Activated naive CD8-positive, alpha-beta T cell treated with anti-CD3 and anti-CD28 coated beads, Interleukin-2, amount 50 U/mL, for 24 hours (primary cell): ENCODE measurements at places on chromosomes 4 and X.
A peak's percentile ranks its signal among the peaks of the same experiment; 100 is the strongest.

DNA sequence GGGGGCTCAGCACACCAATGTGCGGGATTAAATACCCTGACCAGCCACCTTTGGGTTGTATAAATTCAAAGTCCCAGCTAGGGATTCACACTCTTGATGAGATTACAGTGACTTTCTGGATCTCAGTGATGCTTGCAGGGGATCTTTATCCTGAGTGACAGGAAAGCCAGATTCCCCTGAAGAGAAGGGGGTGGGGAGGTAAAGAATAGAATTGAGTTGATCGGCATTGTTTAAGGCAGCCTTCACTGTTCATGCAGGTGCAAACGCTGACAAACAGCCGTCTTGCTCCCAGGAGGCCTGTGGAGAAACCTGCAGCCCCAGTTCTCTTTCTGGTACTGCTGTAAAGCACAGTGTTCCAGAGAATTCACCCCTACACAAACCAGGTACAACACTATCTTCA, 19.0 kb downstream of the CXXC4 start:
- H3K36me3 ChIP-seq: no peaks in the 10 kb centered on the region
- no peak for DNase-seq
- H3K4me1 ChIP-seq: no peaks in the 10 kb centered on the region
- H3K27ac ChIP-seq: no peak overlapping the region
- no peak overlapping the region for H3K4me3 ChIP-seq

GRCh38 chr4:184802697-184803015, 23.1 kb downstream of the ACSL1 start:
- no peak for DNase-seq
- H3K27me3 ChIP-seq: no peaks in the 10 kb centered on the region
- H3K4me1 ChIP-seq: peaks cover 5% of the 10 kb centered on the region
- H3K36me3 ChIP-seq: peaks cover 18% of the 10 kb centered on the region
- no peak overlapping the region for H3K4me3 ChIP-seq

- DNase-seq: no peak
- H3K27me3 ChIP-seq: peaks cover 3% of the 10 kb centered on the region
- no peaks in the 10 kb centered on the region for H3K36me3 ChIP-seq
- H3K27ac ChIP-seq: no peak overlapping the region
- no peak overlapping the region for H3K4me3 ChIP-seq
These were observed 34.7 kb downstream of the FRMPD3 start for GRCh38 chrX:107484002-107484726.

DNA sequence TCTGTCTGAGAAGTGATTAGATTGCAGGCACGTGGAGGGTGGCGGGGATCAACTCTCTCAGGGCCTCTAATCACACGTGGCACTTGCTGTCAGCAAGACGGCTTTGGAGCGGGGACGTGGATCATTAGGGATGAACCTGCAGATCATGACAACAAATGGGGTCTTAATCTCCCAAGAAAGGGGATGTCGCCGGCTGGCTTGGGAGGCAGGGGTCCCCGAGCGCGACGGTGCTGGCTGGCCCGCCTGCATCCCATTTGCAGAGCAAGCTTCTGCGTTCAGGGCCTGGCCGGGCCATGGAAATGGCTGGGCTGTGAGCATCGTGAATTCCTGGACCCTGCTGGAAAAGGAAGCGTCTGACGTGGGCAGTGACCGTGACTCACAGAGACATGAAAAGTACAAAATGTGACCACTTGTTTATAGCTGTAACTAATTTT, 85.1 kb upstream of the SHOX start:
- no peaks in the 10 kb centered on the region for H3K27me3 ChIP-seq
- no peaks in the 10 kb centered on the region for H3K4me1 ChIP-seq
- no peaks in the 10 kb centered on the region for H3K36me3 ChIP-seq
- DNase-seq: no peak

DNA sequence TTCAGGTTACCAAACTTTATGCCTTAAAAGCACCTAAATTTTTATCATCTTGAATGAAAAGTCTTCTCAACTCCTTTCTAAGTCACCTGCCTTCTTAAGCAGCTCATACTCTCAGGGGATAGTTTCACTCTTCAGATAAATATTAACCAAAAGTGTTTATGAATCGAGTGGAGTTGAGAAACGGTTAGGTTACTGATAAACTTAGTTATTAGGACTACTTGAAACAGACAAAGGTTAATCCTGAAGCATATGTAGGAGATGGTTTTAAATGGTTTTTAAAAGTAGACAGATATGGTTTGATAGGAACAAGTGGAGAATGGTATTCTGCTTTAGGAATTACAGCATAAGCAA, 32.8 kb downstream of the CLDN22 start:
- no peak overlapping the region for H3K4me3 ChIP-seq
- H3K4me1 ChIP-seq: no peaks in the 10 kb centered on the region
- H3K27me3 ChIP-seq: no peaks in the 10 kb centered on the region
- H3K27ac ChIP-seq: no peak overlapping the region
- no peak for DNase-seq
- peaks cover 2% of the 10 kb centered on the region for H3K36me3 ChIP-seq

GRCh38 chr4:98951710-98952109, 22.8 kb upstream of the EIF4E start:
- H3K4me1 ChIP-seq: no peaks in the 10 kb centered on the region
- H3K36me3 ChIP-seq: no peaks in the 10 kb centered on the region
- H3K27me3 ChIP-seq: peaks cover 7% of the 10 kb centered on the region
- no peak overlapping the region for H3K27ac ChIP-seq

- peaks cover 1% of the 10 kb centered on the region for H3K4me1 ChIP-seq
- H3K27me3 ChIP-seq: no peaks in the 10 kb centered on the region
- H3K27ac ChIP-seq: no peak overlapping the region
- DNase-seq: no peak
These were observed 10.3 kb upstream of the PLCXD1 start for GRCh38 chrX:270848-271367.

- H3K4me3 ChIP-seq: no peak overlapping the region
- H3K4me1 ChIP-seq: no peaks in the 10 kb centered on the region
These were observed 653.9 kb upstream of the MAGEB2 start for GRCh38 chrX:29561417-29561816.

DNA sequence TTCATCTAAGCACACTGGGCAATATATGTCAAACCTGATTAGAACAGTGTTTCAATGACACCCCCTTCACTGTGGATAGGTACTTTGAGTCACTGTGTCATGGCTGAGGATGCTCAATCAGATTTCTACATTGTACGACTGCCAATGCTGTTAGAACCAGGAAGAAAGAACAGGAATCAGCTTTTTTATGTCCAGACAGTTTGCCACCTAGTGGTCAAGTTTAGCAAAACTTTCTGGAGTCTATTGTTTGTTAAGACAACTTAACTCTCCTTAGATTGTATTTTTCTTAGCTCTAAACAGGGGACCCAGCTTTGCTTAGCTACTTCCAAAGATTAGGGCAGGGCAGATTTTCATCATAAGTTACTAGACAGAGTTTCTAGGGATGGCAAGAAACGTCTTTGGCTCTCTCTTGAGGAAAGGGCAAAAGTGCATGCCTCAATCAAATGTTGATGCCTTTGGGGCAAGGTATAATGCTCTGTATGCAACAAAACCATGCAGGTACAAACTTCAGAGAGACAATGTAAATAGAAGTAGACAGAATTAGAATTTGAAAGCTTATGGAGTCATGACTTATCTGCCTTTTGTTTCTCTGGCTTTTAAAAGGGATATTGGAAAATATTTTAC, 40.5 kb upstream of the BMP3 start:
- H3K4me1 ChIP-seq: no peaks in the 10 kb centered on the region
- no peaks in the 10 kb centered on the region for H3K27me3 ChIP-seq
- H3K27ac ChIP-seq: no peak overlapping the region
- no peak for DNase-seq
- H3K4me3 ChIP-seq: no peak overlapping the region

DNA sequence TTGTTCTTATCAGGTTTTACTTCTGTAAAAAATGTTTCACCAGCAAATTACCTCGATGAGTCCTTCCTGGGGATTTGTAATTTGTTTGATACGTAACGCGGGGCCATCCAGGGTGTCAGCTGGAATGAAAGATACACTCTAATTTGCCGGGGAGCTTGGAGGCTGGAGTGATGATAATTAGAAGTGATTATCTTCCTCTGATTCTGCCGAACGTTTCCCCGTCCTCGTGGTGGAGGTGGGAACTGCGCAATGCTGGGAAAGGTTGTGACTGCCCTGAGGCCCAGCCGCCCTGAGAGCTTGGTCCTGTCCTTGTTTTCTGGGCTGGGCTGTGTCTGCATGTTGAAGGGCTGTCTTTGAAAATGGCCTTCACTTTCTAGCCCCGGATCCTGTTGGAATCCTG, 48.0 kb downstream of the SORCS2 start:
- H3K4me1 ChIP-seq: no peaks in the 10 kb centered on the region
- no peak overlapping the region for H3K27ac ChIP-seq
- H3K27me3 ChIP-seq: peaks cover 7% of the 10 kb centered on the region
- H3K4me3 ChIP-seq: no peak overlapping the region
- DNase-seq: no peak

- H3K4me3 ChIP-seq: no peak overlapping the region
- no peaks in the 10 kb centered on the region for H3K36me3 ChIP-seq
- H3K27ac ChIP-seq: no peak overlapping the region
- no peaks in the 10 kb centered on the region for H3K4me1 ChIP-seq
These were observed 185.8 kb downstream of the ANKRD50 start for GRCh38 chr4:124526769-124527168.

- no peak for DNase-seq
- H3K27ac ChIP-seq: no peak overlapping the region
- no peaks in the 10 kb centered on the region for H3K27me3 ChIP-seq
- no peaks in the 10 kb centered on the region for H3K4me1 ChIP-seq
- H3K36me3 ChIP-seq: no peaks in the 10 kb centered on the region
These were observed 593.8 kb downstream of the SPRY1 start for GRCh38 chr4:123990310-123990870.

GRCh38 chr4:173243917-173244658, 75.5 kb downstream of the GALNT7 start:
- H3K4me3 ChIP-seq: no peak overlapping the region
- H3K27me3 ChIP-seq: no peaks in the 10 kb centered on the region
- H3K27ac ChIP-seq: no peak overlapping the region
- no peak for DNase-seq

DNA sequence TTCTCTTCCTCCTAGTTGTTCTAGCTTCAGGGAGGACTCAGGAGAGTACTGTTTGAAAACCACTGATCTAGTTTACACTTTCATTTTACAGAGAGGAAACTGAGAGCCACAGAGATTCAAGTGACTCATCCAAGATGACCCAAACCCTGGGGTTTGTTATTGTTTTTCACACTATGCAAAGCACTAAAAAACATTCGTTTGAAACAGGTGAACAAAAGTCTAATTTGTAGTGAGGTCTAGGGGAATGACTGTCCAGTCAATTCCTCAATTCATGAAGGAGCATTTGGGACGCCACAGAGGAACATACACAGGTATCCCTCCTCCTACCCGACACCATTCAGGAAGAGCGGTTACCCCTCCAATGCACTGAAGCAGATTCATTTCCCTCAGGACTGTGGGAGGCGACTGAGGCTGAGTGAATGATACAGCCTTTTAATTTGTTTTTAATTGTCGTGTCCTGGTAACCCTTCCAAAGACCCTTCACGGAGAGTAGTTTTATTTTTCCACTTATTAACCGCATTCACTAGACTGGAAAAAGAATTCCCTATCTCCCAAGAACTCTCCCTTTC, 30.3 kb downstream of the TLR10 start:
- DNase-seq: no peak
- no peak overlapping the region for H3K27ac ChIP-seq
- peaks cover 7% of the 10 kb centered on the region for H3K4me1 ChIP-seq
- H3K36me3 ChIP-seq: no peaks in the 10 kb centered on the region
- H3K4me3 ChIP-seq: no peak overlapping the region
- H3K27me3 ChIP-seq: no peaks in the 10 kb centered on the region

DNA sequence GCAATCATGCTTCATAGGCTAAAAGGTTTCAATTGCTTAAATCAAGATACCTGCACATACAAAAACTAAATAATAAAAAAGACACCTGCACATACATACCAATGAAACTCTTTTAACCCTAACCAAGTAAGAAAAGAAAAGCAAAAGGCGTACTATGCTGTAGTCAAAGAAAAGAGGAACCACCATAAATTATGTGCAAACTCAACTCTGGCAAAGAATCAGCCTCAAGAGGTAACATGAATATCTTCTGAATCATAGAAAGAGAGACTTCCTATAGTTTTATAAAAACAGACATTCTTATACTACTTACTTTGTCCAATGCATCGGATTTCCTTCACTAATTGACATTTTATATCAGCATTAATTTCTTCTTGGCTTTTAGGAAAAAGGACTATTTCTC, 29.3 kb downstream of the MMGT1 start:
- H3K27me3 ChIP-seq: no peaks in the 10 kb centered on the region
- H3K4me1 ChIP-seq: no peaks in the 10 kb centered on the region

- H3K4me1 ChIP-seq: peaks cover 78% of the 10 kb centered on the region
- H3K27me3 ChIP-seq: no peaks in the 10 kb centered on the region
- peak; percentile 15 for DNase-seq
- peaks cover 49% of the 10 kb centered on the region for H3K36me3 ChIP-seq
- H3K27ac ChIP-seq: peak overlapping the region; percentile 82
- peak overlapping the region; percentile 61 for H3K4me3 ChIP-seq
These were observed 53.4 kb downstream of the IRF2 start for GRCh38 chr4:184420881-184421416.

GRCh38 chrX:7225338-7225737, 77.4 kb upstream of the PUDP start:
- no peaks in the 10 kb centered on the region for H3K4me1 ChIP-seq
- H3K27me3 ChIP-seq: no peaks in the 10 kb centered on the region
- peaks cover 5% of the 10 kb centered on the region for H3K36me3 ChIP-seq
- H3K4me3 ChIP-seq: no peak overlapping the region
- no peak overlapping the region for H3K27ac ChIP-seq
- no peak for DNase-seq

- H3K27me3 ChIP-seq: no peaks in the 10 kb centered on the region
- H3K4me1 ChIP-seq: no peaks in the 10 kb centered on the region
- no peak overlapping the region for H3K4me3 ChIP-seq
- DNase-seq: no peak
- H3K27ac ChIP-seq: no peak overlapping the region
- H3K36me3 ChIP-seq: no peaks in the 10 kb centered on the region
These were observed 45.3 kb upstream of the EDA2R start for GRCh38 chrX:66684196-66684595.

DNA sequence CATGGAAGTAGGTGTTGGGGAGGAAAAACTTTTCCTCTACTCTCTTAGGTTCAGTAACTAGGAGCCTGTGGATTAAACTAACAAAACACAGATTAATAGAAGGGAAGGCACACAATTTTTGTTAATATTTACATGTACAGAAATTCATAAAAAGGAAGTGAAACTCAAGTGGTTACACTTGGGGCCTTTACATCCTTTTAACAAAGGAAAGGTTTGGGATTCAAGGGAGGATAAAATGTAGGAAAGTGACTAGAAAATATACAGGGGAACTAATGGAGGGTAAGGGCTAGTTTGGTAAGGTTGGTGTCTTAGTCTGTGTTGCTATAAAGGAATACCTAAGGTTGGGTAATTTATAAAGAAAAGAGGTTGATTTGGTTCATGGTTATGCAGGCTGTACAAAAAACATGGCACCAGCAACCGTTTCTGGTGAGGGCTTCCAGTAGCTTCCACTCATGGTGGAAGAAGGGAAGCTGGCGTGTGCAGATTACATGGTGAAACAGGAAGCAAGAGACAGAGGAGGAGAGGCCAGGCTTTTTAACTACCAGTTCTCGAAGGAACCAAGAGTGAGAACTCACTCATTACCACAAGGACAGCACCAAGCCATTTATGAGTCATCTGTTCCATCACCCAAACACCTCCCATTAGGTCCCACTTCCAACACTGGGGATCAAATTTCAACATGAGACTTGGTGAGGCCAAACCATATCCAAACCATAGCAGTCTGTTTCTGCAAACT, 124.4 kb downstream of the CHRDL1 start:
- H3K4me1 ChIP-seq: no peaks in the 10 kb centered on the region
- no peak overlapping the region for H3K27ac ChIP-seq
- no peaks in the 10 kb centered on the region for H3K36me3 ChIP-seq
- H3K4me3 ChIP-seq: no peak overlapping the region

- no peaks in the 10 kb centered on the region for H3K36me3 ChIP-seq
- no peak for DNase-seq
- peaks cover 54% of the 10 kb centered on the region for H3K4me1 ChIP-seq
- H3K27ac ChIP-seq: peak overlapping the region; percentile 81
- H3K4me3 ChIP-seq: peak overlapping the region; percentile 86
These were observed 531 bp upstream of the GPRIN3 start for GRCh38 chr4:89308161-89308500.
